Heart left ventricle (tissue), 16 donors: ENCODE measurements at places on chromosomes 6 and 20. TPM values are rescaled to one million over a fixed set of nuclear protein-coding genes. Genes with fewer than 3 reads are reported as not detected.

RIPOR2 gene
- total RNA-seq = 5.0 TPM

WFDC2 gene
- not detected for total RNA-seq

RIPPLY2 gene
- total RNA-seq = not detected

- no peak overlapping the region for H3K27ac ChIP-seq
- no peak for DNase-seq
- no peaks in the 10 kb centered on the region for H3K4me1 ChIP-seq
These were observed 6.7 kb downstream of the BPIFA1 start for GRCh38 chr20:33242319-33243100.

- no peaks in the 10 kb centered on the region for H3K4me1 ChIP-seq
- DNase-seq = no peak
- no peaks in the 10 kb centered on the region for H3K27me3 ChIP-seq
- no peak overlapping the region for H3K4me3 ChIP-seq
- H3K36me3 ChIP-seq = no peaks in the 10 kb centered on the region
These were observed 45.1 kb upstream of the PHACTR3 start for GRCh38 chr20:59559024-59559817.

DNA sequence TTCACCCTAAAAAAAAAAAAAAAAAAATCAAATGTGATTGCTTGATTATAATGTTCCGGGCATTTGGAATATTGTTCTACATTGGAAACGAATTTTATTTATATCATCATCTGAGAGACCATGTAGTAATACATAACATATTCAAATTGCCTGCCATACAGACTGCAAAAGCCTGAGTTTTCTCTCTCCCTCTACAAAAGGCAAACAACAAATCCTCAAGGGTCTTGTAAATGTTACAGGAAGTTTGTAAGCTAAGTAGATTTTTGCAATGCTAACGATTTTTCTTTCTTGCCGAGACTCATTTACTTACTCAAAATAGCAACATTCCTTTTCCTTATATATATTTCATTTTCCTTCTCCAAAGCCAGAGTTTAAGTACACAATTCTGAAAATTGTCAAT, 49.0 kb upstream of the HTR1E start:
- no peaks in the 10 kb centered on the region for H3K36me3 ChIP-seq
- H3K4me1 ChIP-seq = no peaks in the 10 kb centered on the region
- no peak for DNase-seq
- no peaks in the 10 kb centered on the region for H3K27me3 ChIP-seq
- H3K4me3 ChIP-seq = no peak overlapping the region

GRCh38 chr6:112481211-112481610, 134.1 kb downstream of the RFPL4B start:
- DNase-seq = no peak
- H3K4me1 ChIP-seq = no peaks in the 10 kb centered on the region

GRCh38 chr20:38294076-38294591, 9.8 kb upstream of the BPI start:
- DNase-seq = no peak
- no peak overlapping the region for H3K27ac ChIP-seq
- H3K36me3 ChIP-seq = no peaks in the 10 kb centered on the region
- H3K4me1 ChIP-seq = peaks cover 8% of the 10 kb centered on the region
- no peaks in the 10 kb centered on the region for H3K27me3 ChIP-seq
- no peak overlapping the region for H3K4me3 ChIP-seq

GRCh38 chr6:140048202-140048790, 673.8 kb upstream of the CITED2 start:
- no peaks in the 10 kb centered on the region for H3K36me3 ChIP-seq
- no peaks in the 10 kb centered on the region for H3K27me3 ChIP-seq
- no peak overlapping the region for H3K4me3 ChIP-seq

DNA sequence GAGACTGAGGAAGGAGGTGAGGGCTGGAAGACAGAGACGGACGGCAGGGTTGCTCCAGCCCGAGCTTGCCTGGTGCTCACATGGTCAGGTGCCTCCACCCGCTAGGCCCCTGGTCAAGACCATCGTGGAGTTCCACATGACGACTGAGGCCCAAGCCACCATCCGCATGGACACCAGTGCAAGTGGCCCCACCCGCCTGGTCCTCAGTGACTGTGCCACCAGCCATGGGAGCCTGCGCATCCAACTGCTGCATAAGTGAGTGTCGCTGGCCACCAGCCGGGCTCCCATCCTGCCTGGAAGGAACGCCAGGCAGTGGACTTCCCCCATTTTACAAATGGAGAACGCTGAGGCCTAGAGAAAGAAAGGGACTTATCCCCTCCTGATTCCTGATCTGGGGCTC, 7.8 kb downstream of the BPIFB1 start:
- H3K27me3 ChIP-seq = no peaks in the 10 kb centered on the region
- no peak overlapping the region for H3K4me3 ChIP-seq
- H3K27ac ChIP-seq = no peak overlapping the region
- H3K36me3 ChIP-seq = no peaks in the 10 kb centered on the region

DNA sequence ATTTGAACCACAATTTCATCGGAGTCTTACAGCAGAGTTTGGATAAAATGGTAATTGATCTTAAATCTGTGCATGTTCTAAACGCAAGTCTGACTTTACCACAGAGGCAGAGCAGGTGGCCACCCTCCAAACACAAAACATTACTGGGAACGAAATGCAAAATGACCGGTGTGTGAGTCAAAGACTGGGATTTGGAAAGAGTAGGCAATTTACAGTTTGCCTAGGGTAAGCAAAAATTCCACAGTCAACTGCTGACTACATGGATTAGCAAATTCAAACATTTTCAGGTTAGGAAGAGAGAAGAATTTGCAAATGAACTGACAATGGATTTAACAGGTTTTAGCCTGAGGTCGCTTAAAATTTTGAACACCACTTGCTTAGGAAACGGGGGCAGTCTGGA, 444.4 kb downstream of the HDGFL1 start:
- DNase-seq = no peak
- no peak overlapping the region for H3K27ac ChIP-seq
- no peaks in the 10 kb centered on the region for H3K36me3 ChIP-seq
- H3K27me3 ChIP-seq = no peaks in the 10 kb centered on the region

DNA sequence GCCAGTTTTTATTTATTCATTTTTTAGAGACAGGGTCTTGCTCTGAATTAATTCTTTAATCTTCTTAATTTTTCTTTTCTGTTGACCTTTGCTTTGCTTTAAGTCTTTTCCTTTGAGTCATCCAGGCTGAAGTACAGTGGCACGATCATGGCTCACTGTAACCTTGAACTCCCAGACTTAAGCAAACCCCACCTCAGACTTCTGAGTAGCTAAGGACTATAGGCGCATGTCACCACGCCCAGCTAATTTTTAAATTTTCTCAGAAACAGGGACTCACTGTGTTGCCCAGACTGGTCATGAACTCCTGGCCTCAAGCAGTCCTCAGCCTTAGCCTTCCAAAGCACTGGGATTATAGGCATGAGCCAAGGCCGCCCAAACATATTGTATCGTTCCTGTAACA, 71.3 kb upstream of the GNRH2 start:
- no peak for DNase-seq
- H3K27ac ChIP-seq = no peak overlapping the region

GRCh38 chr6:2810092-2810671, 31.5 kb downstream of the SERPINB1 start:
- peaks cover 29% of the 10 kb centered on the region for H3K4me1 ChIP-seq
- no peak overlapping the region for H3K27ac ChIP-seq
- no peak overlapping the region for H3K4me3 ChIP-seq
- no peaks in the 10 kb centered on the region for H3K27me3 ChIP-seq
- DNase-seq = no peak

DNA sequence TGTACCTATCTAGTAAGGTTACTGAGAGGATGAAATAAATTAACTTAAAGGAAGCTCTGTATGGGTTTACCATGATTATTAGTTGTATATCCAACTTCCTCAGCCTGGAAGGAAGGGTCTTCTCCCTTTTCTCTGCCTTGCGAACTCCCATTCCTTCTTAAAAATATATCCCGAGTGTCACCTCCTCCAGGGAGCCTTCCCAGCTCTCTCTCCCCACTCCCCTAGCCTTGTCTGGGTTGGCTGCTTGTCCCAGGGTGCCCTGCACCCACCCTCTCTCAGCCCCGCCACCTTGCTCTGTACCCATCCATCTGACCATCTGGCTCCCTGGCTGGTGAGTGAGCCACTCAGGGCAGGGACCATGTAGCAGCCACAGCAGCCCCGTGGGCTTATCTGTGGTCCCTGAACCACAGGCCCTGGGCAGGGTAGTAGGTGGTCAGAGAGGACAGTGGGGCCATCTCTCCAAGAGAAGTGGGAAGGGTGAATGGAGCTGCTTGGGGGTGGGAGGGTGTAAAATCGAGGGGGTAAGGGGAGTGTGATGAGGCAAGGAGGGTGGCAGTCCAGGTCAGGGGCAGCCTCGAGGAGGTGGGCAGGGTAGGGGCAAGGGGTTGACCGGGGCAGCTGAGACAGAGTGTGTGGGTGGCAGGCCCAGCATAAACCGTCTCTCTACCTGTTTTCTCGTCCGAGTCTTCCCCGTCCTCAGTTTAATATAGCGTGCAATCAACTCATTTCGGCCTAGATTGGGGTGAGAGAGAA, 12.8 kb downstream of the TEAD3 start:
- no peak overlapping the region for H3K27ac ChIP-seq
- H3K4me3 ChIP-seq = no peak overlapping the region
- no peaks in the 10 kb centered on the region for H3K27me3 ChIP-seq
- peaks cover 16% of the 10 kb centered on the region for H3K36me3 ChIP-seq

GRCh38 chr6:87832025-87832825, 130.2 kb upstream of the AKIRIN2 start:
- peak overlapping the region; percentile 35 for H3K4me3 ChIP-seq
- no peaks in the 10 kb centered on the region for H3K4me1 ChIP-seq
- H3K27me3 ChIP-seq = no peaks in the 10 kb centered on the region
- no peak overlapping the region for H3K27ac ChIP-seq
- DNase-seq = no peak
